ENCODE measurements at places on chromosomes 16 and 17. TPM values are rescaled to one million over a fixed set of nuclear protein-coding genes. Genes with fewer than 3 reads are reported as not detected.
A peak's percentile ranks its signal among the peaks of the same experiment; 100 is the strongest.

Gene KRT24
- not detected for polyA plus RNA-seq

DNA sequence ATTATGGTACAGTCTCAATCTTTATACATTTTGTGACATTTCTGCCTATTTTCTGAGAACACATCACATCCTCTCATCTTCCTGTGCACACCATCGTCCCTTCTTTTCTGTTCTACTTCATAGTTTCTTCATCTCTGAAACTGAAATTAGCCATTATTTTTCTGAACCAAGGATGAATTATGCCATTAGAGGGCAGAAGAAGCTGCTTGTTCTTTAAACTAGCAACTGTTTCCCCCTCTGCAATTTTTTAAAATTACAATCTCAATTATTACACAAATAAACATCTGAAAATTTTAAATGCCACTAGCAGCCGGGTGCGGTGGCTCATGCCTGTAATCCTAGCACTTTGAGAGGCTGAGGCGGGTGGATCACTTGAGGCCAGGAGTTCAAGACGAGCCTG is 41.3 kb downstream of the RBBP6 start:
- peak; percentile 6 for DNase-seq

GRCh38 chr16:22388101-22388644 is 13.8 kb upstream of the CDR2 start:
- no peak for DNase-seq

- peak; percentile 7 for DNase-seq
These were observed 1.8 kb downstream of the CNTNAP4 start for GRCh38 chr16:76278980-76279379.

DNA sequence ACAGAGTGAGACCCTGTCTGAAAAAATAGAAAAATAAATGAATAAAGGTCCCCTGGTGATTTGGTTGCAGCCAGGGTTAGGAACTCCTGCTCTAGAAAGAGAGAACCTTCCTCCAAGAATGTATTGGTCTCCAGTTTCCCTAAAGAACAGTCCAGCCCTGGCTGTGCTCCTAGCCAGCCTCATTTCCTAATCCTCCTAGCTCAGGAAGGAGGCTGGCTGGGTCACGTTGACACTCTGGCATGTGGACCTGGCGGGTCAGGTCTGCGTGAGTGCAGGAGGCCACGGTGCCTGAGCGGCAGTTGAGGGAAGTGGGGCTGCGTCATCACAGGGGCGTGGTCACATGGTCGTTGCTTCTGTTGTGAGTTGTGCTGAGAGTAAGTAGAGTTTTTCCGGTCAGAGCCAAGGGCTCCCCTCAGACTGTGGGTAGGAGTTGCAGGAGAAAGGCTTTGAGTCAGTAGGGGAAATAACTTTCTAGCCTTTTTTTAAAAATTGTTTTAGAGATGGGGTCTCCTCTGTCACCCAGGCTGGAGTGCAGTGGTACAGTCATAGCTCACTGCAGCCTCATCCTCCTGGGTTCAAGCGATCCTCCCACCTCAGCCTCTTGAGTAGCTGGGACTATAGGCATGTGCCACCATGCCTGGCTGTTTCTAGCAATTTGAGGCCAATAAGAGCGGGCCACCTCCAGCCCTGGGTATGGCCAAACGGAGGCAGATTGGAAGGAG is 194.0 kb upstream of the CIBAR2 start:
- peak; percentile 61 for DNase-seq

Gene HSD11B2
- polyA plus RNA-seq, result 1.00 TPM

Measured in mammary epithelial cell (primary cell).